ENCODE measurements at places on chromosomes 3 and 15.
A peak's percentile ranks its signal among the peaks of the same experiment; 100 is the strongest.

GRCh38 chr3:139762302-139762701 is 84.5 kb upstream of the NMNAT3 start:
- DNase-seq: no peak

DNA sequence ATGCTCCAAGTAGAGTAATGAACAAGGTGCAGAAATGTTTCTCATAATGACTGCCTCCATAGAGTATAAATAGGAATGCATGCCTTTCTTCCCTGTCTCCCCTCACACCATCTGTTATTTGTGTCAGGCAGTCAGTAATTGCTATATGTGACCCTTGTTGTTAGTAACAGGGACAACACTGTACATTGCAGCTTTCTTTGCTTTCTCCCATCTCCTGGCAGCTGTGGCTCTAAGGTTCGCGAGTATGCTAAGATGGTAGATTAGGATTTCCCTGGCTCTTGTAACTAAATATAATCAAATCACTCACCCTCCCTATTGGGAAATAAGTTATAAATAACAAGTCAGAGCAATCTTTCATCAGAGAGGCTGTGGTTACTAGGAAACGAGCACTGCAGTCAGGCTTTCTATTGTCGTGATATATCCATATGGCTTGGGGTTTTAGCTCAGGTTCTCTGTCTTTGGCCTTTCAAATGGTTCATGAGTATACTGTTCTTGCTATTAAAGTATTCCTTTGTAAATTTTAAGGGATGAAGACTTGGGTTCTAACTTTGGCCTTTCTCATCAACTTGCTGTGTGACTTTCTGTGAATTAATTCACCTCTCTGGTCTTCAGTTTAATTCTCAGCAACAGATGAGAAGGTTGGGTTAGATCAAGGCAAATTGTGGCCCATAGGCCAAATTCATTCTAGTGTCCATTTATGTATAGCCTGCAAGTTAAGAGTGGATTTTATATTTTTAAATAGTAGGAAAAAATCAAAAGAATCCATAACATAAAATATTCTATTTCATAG is 8.1 kb upstream of the MINDY4B start:
- DNase-seq: no peak

DNA sequence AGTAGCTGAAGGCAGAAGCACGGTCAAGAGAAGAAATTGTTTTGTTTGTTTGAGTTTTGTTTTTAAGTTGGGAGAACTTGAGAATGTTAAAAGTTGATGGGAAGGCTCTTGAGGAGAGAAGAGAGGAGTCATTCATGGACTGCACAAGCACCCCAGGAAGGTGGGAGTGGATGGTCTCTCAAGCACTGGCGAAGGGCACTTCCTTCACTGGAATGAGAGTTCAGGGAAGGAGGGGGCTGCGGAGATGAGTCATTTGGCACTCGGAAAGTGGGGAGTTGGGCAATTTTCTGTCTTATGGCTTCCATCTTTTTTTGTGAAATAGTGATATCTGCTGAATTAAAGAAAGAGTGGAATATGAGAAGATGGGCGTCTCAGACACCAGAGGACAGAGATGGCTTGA is 66.0 kb downstream of the ATP13A4 start:
- DNase-seq: no peak

DNA sequence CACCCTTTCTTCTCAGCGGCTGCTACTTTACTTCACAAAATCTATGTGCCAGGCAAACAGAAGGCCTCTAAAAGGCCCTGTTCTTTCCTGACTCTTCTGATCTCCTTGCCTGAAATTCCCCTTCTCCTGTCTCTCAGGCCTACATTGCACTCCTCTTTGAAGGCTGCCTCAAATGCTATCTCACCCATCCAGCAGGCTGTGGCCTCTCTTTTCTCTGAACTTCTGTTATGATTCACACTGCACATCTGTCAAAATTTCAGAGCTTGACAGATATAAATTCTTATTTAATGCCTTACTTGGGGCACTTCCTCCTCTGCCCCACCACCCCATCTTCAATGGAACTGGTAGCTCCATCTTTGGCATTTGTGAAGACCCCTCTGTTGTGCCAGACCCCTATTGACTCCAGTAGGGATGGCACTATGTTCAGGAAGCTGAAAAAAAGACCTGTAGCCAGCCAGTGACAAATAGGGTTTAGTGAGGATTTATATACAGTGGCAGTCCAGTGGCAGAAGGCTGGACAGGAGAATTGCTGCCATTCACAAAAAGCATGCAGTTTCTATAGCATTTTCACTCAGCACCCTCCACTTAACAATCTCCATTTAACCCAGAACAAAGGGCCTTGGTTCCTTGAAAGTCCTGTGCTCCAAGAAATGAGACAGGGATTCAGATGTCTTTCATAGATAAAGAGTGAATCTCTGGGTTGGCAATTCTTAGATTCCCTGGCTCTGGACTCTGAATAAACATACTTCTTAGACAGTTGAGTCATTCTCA is 415.8 kb upstream of the GRM7 start:
- DNase-seq: peak; percentile 17

DNA sequence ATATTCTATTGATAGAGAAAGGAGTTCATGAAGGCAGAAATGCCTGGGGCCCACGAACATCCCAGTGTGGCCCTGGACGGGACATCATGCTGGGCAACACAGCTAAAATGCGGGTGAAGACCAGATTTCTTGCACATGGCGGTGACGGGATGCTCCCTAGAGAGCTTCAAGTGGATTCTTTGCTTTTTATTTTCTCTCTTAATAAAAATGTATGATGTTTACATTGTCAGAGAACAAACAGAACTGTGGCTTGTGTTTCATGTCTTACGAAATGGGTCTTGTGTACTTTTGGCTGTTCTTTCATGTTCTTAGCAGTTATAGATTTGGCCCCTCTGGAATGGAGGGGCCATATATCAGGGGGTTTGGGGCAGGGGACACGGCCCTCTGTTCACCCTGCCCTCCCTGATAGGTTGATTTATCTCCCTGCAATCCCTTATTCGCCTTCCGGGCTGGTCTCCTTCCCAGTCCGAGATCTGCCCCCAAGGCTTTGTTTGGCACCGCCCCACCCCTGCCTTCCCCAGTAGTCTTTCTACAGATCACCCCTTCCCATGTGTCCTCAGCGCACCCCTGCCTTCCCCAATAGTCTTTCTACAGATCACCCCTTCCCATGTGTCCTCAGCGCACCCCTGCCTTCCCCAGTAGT is 68.7 kb upstream of the CGNL1 start:
- no peak for DNase-seq

- no peak for DNase-seq
Observed at GRCh38 chr15:101048176-101048575, 129.0 kb downstream of the LRRK1 start.

GRCh38 chr3:154469585-154469984 is 39.6 kb upstream of the GPR149 start:
- DNase-seq: no peak

GRCh38 chr15:69921626-69922619 is 175.8 kb downstream of the TLE3 start:
- no peak for DNase-seq

DNA sequence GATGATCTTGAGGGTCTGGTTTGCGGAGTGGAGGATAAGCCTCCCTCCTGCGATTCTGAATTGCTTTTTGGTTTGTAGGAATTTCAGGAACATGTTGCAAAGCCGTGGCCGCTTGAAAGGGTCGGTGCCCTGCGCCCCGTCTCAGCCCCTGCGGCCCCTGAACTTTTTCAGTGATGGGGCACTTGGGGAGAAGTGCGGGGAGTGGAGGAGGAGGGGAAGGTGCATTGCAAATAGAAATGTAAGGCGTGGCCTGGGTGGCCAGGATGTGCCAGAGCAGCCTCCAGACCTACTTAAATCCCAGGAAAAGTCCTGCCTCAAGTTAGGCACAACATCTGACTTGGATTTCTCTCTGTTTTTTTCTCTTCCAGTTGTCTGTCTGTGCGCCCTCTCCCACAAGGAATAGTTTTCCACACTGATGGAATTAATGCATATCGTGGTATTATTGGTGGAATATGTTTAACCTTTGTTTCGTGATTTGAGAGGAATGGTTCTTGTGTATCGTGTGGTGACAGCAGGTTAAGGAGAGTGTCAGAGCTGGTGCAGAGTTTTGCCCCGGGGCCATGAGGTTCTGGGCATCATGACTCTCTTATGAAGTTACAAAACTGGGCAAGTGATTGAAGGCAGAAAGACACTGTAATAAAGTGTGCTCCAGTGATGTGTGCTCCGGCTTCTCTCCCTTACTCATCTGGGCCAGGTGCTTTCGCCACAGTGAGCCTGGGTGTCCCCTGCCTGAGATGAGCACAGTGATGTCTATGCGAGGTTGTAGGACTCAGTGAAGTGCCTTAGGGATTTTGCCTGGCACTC is 153.8 kb downstream of the PGPEP1L start:
- DNase-seq: no peak

GRCh38 chr3:22122567-22122966 is 371.6 kb upstream of the ZNF385D start:
- DNase-seq: no peak

- no peak for DNase-seq
Observed at GRCh38 chr15:72873379-72874233, 90.0 kb upstream of the ADPGK start.

GRCh38 chr3:179898024-179898423 is 138.7 kb downstream of the PEX5L start:
- DNase-seq: peak; percentile 89

- DNase-seq: no peak
Observed at GRCh38 chr3:13708871-13709595, 160.1 kb downstream of the FBLN2 start.

GRCh38 chr3:113948015-113948917 is 453 bp downstream of the ZDHHC23 start:
- DNase-seq: peak; percentile 32

DNA sequence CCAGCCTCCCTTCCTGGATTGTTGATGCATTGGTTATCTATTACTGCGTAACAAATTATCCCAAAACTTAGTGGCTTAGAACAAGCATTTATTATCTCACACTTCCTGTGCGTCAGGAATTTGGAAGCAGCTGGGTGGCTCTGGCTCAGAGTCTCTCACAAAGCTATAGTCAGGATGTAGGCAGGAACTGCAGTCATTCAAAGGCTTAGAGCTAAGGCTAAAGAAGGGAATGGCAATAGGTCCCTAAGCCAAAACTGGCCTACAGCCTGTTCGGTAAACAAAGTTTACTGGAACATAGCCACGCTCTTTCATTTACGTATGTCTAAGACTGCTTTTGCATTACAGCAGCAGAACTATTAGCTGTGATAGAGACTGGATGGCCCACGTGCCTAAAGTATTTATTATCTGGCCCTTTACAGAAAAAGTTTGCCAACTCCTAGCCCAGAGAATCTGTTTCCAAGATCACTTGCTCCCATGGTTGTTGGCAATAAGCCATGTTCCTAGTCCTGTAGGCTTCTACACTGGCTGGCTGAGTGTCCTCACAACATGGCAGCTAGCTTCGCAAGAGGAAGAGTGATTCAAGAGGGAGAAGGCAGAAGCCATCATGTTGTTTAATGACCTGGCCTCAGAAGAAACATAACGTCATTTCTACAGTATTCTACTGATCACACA is 132.4 kb downstream of the SNRK start:
- peak; percentile 9 for DNase-seq

GRCh38 chr15:95215017-95215416 is 983.7 kb downstream of the MCTP2 start:
- DNase-seq: no peak

DNA sequence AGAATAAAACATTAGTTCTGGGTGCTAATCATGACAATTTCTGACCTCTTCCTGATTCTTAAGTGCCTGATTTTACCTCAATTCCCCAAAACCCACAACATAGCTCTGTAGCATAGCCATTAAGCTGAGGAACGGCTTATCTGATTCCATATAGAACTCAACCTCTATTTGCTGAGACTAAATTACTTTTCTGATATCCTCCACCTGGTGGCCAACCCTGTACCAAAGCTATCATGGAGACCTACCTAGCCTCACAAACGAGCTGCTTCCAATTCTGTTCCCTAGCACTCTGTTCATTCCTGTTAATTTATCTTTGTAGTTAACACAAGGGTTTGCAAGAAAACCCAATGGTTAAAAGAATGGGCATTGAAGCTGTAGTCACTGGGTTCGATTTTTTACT is 245.2 kb downstream of the PLOD2 start:
- no peak for DNase-seq

GRCh38 chr3:177725165-177725564 is 527.9 kb upstream of the TBL1XR1 start:
- no peak for DNase-seq

Data from hematopoietic multipotent progenitor cell treated with erythropoietin and hydrocortisone succinate and interleukin-3 and kit ligand, for 6 days (in vitro differentiated cells).